ENCODE measurements at places on chromosomes 12 and 14.

DNA sequence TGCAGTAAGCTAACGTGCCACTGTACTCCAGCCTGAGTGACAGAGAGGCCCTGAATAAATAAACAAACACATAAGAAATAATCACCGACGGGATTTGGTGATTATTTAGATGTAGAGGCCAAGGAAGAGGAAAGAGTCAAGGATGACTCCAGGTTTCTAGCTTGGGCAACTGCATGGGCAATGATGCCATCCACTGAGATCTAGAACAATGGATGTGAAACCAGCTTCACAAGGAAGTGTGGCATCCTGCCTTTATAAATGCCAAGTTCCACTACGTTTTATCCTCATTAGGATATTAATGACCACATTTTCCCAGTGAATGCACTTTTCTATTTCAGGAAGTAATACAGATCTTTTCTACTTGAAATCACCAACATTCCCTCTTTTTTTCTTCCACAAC, 10.9 kb upstream of the PTGER2 start:
- DNase-seq, result no peak

GRCh38 chr14:59509101-59509500, 24.8 kb downstream of the JKAMP start:
- no peak for DNase-seq

DNA sequence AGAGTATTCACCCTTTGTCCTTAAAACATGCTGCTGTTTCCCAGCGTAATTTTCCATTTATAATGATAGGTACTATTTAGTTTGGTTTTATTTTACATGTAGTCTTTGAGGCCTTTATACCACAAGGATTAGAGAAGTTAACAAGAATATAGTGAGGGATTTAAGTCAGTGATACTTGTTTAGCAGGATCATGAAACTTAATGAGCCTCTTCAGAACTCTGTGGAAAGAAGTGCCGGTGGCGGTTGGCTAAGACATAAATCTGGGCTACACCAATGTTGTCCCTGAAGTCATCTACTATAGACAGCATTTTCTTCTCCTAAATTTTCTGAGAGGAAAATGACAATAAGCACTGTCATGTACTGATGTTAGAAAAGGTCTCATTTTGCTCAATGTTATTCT, 1226.0 kb upstream of the SEL1L start:
- DNase-seq, result no peak

DNA sequence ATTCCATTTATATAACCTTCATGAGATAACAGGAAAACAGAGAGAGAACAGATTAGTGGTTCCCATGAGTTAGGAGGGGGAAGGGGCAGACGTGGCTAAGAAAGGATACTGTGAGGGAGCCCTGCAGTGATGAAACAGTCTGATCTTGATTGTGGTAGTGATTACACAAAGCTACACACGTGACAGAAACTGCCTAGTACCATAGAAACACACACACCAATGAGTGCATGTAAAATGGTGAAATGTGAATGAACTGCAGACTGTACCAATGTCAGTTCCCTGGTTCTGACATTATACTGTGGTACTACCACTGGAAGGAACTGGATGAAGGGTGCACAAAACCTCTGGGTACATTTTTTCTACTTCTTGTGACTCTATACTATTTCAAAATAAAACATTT, 36.9 kb downstream of the NRDE2 start:
- no peak for DNase-seq

DNA sequence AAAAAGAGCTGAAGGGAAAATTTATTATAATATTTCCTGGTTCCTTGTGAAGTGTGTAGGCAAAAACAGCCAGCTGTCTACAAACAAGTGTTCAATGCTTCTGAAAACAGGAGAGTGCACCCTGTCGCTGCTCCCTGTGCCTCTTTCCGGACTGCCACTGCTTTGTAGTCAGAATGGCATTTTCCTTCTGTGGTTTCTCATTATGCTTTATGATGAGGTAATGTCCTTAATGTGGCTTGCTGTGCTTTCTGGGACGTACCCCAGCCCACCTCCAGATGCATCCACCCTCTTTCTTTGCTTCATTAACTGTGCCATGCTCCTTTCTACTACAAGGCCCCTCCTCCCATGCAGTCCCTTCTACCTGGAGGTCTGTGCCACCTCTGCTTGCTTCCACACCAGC, 148.1 kb downstream of the SYT1 start:
- no peak for DNase-seq

DNA sequence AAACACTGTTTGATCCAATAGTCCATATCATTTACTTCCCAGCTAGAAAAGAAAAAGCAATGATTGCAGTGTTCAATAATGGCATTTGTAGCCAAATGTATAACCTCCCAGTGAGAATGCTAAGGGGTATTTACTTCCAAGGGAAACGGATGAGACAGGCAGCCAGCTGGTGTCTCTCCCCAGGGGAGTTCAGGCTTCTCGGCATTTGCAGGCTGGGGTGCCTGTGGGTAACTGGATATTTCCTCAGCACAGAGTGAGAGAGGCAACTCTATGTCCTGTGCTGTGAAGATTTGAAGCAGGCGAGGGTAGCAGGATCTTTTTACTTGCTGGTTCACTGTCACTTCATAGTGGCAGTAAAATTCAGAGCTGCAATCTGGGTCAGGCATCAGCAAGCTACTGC, 1455.6 kb upstream of the TMEM132C start:
- DNase-seq, result no peak

DNA sequence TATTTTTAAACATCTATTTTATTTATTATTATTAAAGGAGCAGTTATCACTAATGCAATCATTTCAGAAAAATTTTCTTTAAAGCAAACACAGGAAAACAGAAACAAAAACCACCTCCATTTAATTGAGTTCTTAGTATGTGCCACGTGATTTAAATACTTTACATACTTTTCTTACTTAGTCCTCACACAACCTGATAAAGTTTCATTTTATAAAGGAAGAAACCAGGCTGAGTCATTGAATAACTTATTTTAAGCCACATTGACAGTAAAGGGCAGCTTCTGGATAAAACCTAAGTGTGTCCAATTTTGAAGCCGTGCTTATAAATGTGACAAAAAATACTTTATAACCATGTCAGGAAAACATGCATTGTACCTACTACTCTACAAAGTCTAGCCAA, 57.1 kb upstream of the PCED1B start:
- peak; percentile 76 for DNase-seq

DNA sequence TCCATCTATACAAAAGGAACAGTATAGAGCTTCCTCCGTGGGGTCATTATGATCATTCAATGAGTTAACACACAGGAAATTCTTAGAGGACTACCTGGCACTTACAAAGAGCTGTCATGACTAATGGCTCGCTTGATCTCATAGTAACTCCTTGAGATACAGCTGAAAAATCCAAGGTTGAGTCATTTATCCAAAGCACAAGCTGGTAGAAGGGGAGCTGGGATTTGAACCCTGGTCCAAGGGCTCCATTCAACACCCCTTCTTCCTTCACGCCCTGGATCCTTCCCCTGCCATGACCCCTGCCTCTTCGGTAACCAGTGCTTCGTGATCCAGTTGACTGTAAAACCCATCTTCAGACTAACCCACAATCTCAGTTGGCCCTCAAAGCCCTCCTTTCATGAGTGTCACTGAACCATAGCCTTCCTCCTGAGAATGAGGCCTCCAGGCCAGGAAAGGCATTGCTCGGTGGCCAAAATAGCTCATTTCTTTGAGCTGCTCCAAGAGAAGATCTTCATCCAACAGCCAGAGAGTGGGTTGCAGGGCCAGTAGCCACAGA, 7.8 kb downstream of the ZFP36L1 start:
- peak; percentile 87 for DNase-seq

- DNase-seq, result peak; percentile 81
These were observed 2.8 kb upstream of the RNASE4 start for GRCh38 chr14:20681348-20682126.

GRCh38 chr12:112486361-112486760, 67.6 kb downstream of the PTPN11 start:
- DNase-seq, result no peak

DNA sequence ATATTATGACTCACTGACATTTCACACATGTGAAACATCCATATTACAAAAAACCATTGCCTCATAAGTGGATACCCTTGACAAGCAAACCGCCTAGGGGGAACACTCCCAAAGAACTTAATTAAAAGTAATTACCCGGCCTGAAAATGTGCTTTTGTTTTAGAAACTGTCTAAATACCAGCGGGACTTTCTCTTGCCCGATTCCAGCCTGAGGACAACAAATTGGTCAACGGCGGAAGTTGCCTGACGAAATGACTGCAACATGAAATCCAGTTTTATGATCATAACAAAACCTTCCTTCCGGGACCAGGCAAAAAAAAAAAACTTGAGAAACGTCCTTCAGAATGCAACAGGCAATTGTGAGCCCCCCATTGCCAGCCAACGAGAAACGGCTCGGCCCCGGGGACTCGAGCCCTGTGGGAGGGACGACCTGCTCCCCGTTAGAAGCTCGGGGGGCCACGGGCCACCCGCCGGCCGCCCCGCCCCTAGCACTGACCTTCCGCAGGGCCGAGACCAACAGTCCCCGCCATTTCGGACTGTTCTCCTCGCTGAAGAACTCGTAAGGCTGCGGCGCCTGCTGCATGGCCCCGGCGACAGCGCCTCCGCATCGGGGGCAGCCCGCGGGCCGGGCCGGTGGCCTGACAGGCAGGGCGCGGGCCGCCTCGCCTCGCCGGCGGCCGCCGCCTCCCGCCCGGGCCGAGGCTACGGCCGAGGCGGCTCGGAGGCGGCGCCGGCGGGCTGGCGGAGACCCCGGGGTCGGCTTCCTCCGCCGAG, 490 bp downstream of the SOS2 start:
- peak; percentile 52 for DNase-seq

DNA sequence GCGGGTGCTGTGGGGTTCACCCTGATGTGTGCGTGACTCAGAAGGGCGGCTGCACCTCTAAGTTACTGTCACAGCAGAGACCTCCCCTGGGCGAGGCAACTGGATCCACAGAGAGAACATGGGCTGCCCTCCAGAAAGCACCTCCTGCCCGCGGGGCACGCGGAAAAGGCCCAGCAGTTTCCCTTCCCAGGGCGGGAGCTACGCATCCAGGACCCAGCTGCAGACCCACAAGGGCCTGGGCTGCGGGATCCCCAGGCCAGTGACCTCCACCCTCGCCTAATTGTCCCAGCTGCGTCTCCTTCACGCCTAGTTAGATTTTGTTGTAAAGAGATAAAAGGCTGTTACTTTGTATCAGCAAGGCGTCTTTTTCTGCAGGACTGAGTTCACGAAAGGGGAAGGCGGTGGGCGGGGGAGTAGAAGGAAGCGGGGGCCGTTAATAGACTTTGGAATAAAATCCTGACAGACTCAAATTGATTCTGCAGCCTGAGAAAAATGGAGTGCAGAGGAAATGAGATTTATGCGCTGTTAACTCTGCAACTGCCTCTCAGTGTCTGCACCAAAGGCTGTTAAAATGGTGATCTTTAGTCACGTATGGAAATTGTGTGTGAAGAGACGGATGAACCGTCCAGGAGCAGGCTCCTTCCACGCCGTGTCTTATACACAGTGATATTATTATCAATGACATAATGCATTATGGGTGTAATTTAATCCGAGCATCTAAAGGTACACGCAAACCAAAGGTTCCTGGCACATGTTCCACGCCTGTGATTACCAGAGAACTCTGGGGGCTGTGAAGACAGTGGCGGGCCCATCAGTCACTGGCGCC, 65.9 kb upstream of the FBRSL1 start:
- DNase-seq, result no peak

- DNase-seq, result no peak
These were observed 147.7 kb downstream of the KIF26A start for GRCh38 chr14:104286086-104286485.

DNA sequence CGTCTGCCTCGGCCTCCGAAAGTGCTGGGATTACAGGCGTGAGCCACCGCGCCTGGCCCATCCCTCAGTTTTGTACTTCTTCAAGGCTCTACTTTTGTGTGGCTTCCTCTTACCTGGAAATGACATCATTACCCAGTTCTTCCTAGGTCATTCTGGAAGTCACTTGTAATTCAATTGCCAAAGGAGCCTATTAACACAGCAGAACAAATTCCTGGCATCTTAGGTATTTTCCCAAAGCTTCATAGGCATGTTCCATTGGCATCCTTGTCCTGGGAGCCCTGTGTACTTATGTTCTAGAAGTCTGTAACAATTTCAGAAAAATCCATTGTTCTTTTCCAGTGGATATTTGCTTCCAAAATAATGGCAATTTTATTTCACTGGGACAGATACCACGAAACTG, 60.6 kb downstream of the DAAM1 start:
- no peak for DNase-seq

DNA sequence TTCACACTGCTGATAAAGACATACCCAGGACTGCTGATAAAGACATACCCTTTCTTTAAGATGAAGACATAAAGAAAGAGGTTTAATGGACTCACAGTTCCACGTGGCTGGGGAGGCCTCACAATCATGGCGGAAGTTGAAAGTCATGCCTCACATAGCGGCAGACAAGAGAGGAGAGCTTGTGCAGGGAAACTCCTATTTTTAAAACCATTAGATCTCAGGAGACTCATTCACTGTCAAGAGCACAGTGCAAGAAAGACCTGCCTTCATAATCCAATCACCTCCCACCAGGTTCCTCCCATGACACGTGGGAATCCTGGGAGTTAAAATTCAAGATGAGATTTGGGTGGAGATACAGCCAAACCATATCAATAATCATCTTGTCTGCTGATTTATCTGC, 278.1 kb downstream of the SLC6A15 start:
- no peak for DNase-seq

- DNase-seq, result no peak
These were observed 179.4 kb downstream of the EFCAB11 start for GRCh38 chr14:89775151-89775550.

DNA sequence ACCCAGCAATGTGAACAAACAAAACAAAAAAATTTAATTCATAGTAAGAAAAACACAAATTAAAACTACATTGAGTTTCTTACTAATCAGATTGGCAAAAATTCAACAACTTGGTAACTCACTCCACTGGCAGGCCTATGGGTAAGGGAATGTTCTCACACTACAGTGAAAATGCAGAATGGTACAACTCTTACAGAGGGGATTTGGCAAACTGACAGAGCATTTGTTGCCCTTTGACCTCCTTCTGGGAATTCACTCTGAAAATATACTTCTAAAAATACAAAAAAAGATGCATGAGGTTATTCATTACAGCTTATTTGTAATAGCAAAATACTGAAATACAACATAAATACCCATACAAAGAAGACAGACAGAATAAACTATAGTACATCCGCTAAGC, 32.8 kb downstream of the ABCD2 start:
- no peak for DNase-seq

- DNase-seq, result no peak
These were observed 6.7 kb downstream of the HSD17B6 start for GRCh38 chr12:56769868-56770267.
